ENCODE measurements at places on chromosomes 11 and 22. TPM values are rescaled to one million over a fixed set of nuclear protein-coding genes. Genes with fewer than 3 reads are reported as not detected.

The DUSP8 gene
- total RNA-seq, result 0.26 TPM

The SCN4B gene
- 1.2 TPM for total RNA-seq

DNA sequence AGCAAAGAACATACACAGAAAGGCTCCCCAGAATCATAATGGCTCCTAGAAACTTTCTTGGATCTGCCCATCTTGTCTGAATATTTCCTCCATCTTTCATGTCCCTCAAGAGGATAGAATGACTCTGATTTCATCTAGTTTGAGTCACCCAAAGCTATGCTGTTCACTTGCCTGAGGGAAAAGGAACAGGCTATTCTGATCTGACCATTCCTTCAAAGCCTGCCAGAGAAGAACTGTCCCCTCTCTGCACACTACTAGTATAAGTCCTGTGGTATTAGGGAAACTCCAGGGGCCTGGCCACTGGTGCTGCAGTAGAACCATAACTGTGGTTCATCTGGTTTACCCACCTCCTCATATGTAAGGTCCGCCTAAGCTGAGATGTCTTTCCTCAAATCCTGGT lies 2.4 kb upstream of the PATE1 start:
- peak; percentile 10 for DNase-seq

GRCh38 chr22:43537019-43537585 lies 125.3 kb downstream of the MPPED1 start:
- DNase-seq, result no peak

GRCh38 chr11:133718831-133719230 lies 126.5 kb downstream of the SPATA19 start:
- DNase-seq, result no peak
